ENCODE measurements at places on chromosomes 13 and 19. TPM values are rescaled to one million over a fixed set of nuclear protein-coding genes. Genes with fewer than 3 reads are reported as not detected.
A peak's percentile ranks its signal among the peaks of the same experiment; 100 is the strongest.

GRCh38 chr13:69300131-69300530, 807.5 kb upstream of the ATXN8OS start:
- no peak overlapping the region for H3K4me3 ChIP-seq
- H3K27ac ChIP-seq: no peak overlapping the region
- no peaks in the 10 kb centered on the region for H3K4me1 ChIP-seq
- no peaks in the 10 kb centered on the region for H3K27me3 ChIP-seq
- no peaks in the 10 kb centered on the region for H3K36me3 ChIP-seq

GRCh38 chr13:86741762-86742285, 929.3 kb upstream of the SLITRK5 start:
- no peaks in the 10 kb centered on the region for H3K27me3 ChIP-seq
- no peak overlapping the region for H3K4me3 ChIP-seq
- H3K4me1 ChIP-seq: no peaks in the 10 kb centered on the region
- no peaks in the 10 kb centered on the region for H3K36me3 ChIP-seq
- no peak for DNase-seq
- no peak overlapping the region for H3K27ac ChIP-seq

DNA sequence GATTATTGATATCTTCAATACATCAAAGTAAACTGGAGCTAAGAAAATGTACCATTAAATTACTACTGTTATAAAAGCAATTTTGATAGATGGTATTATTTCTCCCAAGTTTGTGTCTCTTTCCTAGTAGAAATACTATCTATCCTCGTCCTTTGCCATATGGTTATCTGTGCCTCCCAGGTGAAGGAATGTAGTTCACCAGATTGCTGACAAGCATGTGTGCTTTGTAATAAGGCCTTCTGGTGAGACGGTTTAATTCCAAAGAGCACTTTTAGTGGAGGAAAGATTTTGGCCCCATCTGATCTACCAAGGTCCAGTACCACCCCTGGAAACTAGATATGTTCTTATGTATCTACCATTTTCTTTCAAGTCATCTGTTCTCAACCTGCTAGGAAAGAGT, 243.6 kb downstream of the DLEU7 start:
- H3K27ac ChIP-seq: no peak overlapping the region
- H3K27me3 ChIP-seq: no peaks in the 10 kb centered on the region
- DNase-seq: no peak
- H3K4me3 ChIP-seq: no peak overlapping the region
- H3K36me3 ChIP-seq: no peaks in the 10 kb centered on the region

GRCh38 chr13:73235385-73235784, 176.6 kb downstream of the KLF5 start:
- H3K4me3 ChIP-seq: no peak overlapping the region
- no peak overlapping the region for H3K27ac ChIP-seq
- DNase-seq: no peak
- H3K27me3 ChIP-seq: no peaks in the 10 kb centered on the region
- no peaks in the 10 kb centered on the region for H3K36me3 ChIP-seq

DNA sequence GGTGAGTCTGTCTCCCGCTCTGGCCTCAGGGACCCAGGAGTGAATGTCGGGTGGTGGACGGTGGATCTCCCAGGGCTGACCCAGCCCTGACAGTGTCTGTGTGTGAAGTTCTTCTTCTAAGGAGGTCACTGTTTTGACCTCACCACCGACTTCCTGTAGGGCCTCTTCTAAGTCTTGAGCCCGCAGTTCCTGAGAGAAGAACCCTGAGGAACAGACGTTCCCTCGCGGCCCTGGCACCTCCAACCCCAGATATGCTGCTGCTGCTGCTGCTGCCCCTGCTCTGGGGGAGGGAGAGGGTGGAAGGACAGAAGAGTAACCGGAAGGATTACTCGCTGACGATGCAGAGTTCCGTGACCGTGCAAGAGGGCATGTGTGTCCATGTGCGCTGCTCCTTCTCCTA, at the start of gene SIGLEC7:
SIGLEC7 (plus strand) TSS at position 183 of the 400 bp plus-strand sequence; CDS start at position 252, 69 bp downstream.
- H3K27me3 ChIP-seq: no peaks in the 10 kb centered on the region
- no peak within 1 kb of the TSS for H3K4me3 ChIP-seq
- peaks cover 3% of the 10 kb centered on the region for H3K4me1 ChIP-seq
- H3K36me3 ChIP-seq: no peaks in the 10 kb centered on the region
- peak within 1 kb of the TSS; percentile 49 for H3K27ac ChIP-seq

- no peaks in the 10 kb centered on the region for H3K27me3 ChIP-seq
- H3K36me3 ChIP-seq: no peaks in the 10 kb centered on the region
- no peak overlapping the region for H3K4me3 ChIP-seq
- no peaks in the 10 kb centered on the region for H3K4me1 ChIP-seq
- no peak for DNase-seq
Observed at GRCh38 chr13:110855363-110855762, 59.5 kb downstream of the ANKRD10 start.

- H3K27ac ChIP-seq: no peak within 1 kb of the TSS
- DNase-seq: peak; percentile 37
- H3K4me1 ChIP-seq: peaks cover 41% of the 10 kb centered on the region
Observed at GRCh38 chr19:38319421-38320258, at the start of gene KCNK6. Gene KCNK6 (plus strand): TSS chr19:38319845. CDS start chr19:38319951, 106 bp downstream.

GRCh38 chr13:111401151-111401550, 80.7 kb downstream of the TEX29 start:
- H3K4me1 ChIP-seq: no peaks in the 10 kb centered on the region
- H3K36me3 ChIP-seq: no peaks in the 10 kb centered on the region
- H3K27ac ChIP-seq: no peak overlapping the region
- no peak for DNase-seq
- no peaks in the 10 kb centered on the region for H3K27me3 ChIP-seq
- H3K4me3 ChIP-seq: no peak overlapping the region

Gene ALG11
- 9.7 TPM for polyA plus RNA-seq

Gene TEKTIP1
- polyA plus RNA-seq: 1.1 TPM

Gene ZNF177
- polyA plus RNA-seq: 6.1 TPM

Gene IGFL1
- not detected for polyA plus RNA-seq

Gene UBE2S
- polyA plus RNA-seq: 11.9 TPM

Measured in adrenal gland (tissue), 19 donors.